HuH-7 (cell line): ENCODE measurements at places on chromosomes 6 and 20.
A peak's percentile ranks its signal among the peaks of the same experiment; 100 is the strongest.

- DNase-seq, result no peak
Measured at GRCh38 chr20:23614163-23614562, 8.4 kb upstream of the CST9 start.

- DNase-seq, result no peak
Measured at GRCh38 chr6:16909658-16910360, 148.5 kb upstream of the ATXN1 start.

DNA sequence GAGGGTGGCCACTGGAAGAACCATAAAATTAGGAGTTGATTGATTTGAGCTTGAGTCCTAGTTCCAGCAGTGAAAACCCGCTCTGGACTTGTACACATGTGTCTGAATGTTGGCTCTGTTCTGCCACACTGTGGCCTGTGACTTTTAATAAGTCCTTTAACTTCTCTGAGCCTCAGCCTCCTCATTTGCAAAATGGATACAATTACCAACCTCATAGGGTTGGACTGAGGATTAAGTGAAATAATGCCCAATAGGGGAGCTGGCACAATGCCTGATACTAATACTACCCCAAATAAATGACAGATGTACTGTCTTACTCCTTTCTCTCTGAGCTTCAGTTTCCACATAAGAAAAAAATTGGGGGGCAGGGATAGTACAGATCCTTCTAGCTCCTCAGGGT lies 92.6 kb upstream of the RIPOR2 start:
- no peak for DNase-seq

DNA sequence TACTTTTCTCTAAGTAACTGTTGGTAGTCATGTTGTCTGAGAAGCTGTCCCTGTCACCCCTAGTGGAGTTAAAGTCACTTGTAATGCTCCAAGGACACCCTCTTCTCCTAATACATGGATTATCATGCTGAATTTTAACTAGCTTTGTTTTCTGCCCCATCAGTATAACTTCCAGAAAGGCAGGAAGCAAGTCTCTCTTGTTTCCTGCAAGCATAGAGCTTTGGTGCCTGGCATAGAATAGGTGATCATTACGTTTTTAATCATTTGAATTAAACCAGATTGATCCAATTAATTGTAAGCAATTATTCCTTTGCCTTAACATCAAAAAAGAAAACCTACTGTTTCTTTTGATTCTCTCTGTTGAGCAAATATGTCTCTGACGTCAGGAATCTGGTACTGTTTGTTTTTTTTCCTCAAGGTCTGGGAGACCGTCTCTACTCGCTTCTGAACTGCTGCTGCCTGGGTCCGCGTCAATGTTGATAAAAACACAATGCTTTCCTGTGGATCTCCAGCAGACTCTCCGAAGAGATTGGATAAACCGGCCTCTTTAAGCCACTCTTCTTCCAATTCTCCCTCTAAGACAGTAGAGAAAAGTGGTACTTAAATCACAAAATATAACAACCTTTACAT lies 71.8 kb downstream of the ARHGAP18 start:
- no peak for DNase-seq

DNA sequence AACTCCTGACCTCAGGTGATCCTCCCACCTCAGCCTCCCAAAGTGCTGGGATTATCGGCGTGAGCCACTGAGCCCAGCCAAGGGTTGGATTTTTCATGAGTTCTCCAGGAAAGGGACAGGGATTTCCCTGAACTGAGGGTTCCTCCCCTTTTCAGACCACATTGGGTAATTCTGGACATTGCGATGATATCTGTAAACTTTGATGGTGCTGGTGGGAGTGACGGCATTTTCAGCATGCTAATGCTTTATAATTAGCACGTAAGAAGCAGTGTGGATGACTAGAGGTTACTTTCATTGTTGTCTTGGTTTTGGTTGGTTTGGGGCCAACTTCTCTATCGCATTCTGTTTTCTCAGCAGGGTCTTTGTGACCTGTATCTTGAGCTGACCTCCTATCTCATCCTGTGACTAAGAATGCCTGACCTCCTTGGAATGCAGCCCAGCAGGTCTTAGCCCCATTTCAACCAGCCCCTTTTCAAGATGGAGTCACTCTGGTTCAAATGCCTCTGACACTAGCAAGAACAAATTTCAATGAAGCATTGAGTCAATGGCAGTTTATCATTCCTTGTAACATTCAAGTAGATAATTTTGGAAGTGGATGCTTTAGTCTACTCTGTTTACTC lies 156.5 kb downstream of the TTLL2 start:
- no peak for DNase-seq

GRCh38 chr20:49811825-49812506 lies 662 bp upstream of the SLC9A8 start:
- no peak for DNase-seq

DNA sequence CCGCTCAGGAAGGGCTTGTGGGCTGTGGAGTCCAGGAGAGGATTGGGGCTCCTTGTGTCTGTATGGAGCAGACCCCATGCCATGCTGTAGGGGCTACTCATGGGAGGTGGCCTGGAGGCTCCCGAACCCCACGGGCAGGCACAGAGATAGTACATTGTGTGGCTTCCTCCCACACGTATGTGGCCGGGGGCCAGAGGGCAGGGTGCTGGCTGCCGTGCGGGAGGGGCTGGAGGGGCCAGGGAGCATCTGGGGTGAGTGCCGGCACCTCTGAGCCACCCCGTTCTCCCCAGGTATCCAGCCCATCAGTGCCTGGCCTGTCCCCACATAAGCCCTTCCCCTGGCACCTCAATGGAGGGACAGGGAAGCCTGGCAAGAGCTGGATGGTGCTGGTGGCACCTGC lies 7.6 kb downstream of the RBBP8NL start:
- no peak for DNase-seq

DNA sequence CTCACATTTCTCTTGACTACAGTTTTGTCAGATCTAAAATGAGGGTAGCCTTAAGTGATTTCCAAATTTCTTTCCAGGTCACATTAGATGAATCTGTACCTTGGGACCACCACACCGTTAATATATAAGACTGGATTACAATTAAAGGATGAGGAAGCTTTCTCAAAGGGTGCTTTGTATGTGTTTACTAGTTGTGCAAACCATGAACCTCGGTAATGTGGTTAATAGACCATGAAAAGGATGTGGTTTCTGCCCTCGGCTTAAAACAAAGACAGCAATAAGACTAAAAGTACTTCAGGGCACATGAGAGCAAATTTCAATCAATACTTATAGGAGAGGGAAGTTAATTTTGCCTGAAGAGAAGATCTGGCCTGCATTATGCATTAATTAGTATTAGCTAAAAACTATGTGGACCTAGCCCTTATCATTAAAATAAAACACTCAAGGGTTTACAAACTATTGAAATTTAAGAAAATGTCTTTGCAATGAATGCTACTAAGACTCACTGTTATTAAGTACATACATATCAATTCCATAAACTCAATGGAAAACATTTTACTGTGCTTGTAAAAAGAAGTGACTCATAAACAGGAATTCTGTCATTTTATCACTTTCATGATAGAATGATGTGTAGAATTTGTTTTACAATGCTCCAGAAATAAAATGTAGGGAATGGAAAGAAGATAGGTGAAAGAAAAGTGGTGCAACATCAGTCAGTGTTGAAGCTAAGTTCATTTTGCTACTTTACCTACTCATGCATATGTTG lies 936 bp upstream of the TMX4 start:
- DNase-seq, result peak; percentile 27

DNA sequence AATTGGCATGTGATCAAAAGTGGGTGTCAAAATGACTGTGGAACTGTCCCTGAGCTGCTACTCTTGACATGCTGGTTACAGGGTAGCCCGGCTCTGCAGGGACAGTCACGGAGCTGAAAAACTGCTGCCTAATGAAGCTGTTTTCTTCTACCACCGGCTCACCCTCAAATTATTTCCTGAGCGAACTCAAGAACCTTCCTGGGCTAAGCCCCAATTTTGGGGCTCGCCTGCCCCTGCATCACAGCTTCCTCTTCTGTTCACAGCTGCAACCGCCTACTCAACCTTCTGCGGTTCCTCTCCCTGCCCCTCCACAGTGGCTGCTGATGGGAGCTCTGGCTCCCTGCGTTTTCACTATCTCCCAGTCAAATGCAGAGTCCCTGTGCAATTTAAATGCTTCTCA lies 110.8 kb upstream of the MLN start:
- DNase-seq, result no peak

GRCh38 chr6:4041480-4041879 lies 37.5 kb downstream of the FAM217A start:
- DNase-seq, result no peak

GRCh38 chr20:58102261-58102660 lies 126.2 kb downstream of the ANKRD60 start:
- DNase-seq, result no peak
